ENCODE measurements at places on chromosomes 13 and 19. TPM values are rescaled to one million over a fixed set of nuclear protein-coding genes. Genes with fewer than 3 reads are reported as not detected.

Gene TRPM4
- 24.0 TPM for total RNA-seq

Gene SHD
- total RNA-seq: 1.3 TPM

Gene APOC4
- not detected for total RNA-seq

Gene SIAH3
- 0.20 TPM for total RNA-seq

Gene DEDD2
- total RNA-seq: 22.1 TPM

Gene LILRB1
- total RNA-seq: 0.49 TPM

Gene MCF2L
- total RNA-seq: 23.9 TPM

Gene URAD
- not detected for total RNA-seq

Gene KIR2DL1
- total RNA-seq: not detected

DNA sequence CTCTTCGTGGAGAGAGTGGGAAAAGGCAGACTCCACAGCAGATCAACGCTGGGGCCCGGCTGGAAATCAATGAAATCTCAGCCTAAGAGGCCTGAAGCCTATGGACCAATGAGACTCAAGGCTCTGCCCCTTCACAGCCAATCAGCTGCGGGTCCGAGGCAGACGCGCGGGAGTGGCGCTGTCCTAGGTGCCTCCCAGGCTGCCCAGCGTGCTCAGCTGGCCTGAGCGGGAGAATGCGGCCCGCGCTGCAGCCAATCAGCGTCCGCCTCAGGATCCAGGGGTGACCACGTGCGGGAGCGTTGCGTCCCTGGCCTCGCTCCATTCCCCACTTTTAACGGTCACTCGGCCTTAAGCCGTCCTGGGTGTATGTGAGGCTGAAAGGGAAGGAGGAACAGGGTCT is at the start of gene ZBTB32:
TSS of gene ZBTB32 (plus strand) at position 341 of the 400 bp plus-strand sequence. CDS start 10,069 bp downstream, outside the sequence.
- no peak for DNase-seq

DNA sequence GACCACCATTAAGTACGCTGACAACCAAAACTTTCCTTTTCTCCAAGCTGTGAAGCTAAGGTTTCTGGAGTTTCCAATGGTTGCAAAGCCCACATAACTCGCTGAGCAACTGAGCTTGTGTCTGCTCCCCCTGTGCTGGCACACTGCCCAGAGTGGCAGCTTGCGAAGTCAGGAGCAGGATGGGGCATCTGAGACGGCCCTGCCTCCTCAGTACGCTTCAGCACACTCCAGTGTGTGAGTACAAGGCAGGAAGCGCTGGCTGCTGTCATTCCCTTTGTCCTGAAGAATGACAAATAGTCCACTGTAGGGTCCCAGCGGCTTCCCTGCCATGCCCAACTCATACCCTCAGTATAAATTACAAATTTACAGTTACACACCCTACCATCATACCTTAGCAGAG is 51.5 kb downstream of the SKA3 start:
- DNase-seq: peak; percentile 8

- DNase-seq: no peak
Observed at GRCh38 chr13:41976476-41976875, 15.6 kb upstream of the VWA8 start.

DNA sequence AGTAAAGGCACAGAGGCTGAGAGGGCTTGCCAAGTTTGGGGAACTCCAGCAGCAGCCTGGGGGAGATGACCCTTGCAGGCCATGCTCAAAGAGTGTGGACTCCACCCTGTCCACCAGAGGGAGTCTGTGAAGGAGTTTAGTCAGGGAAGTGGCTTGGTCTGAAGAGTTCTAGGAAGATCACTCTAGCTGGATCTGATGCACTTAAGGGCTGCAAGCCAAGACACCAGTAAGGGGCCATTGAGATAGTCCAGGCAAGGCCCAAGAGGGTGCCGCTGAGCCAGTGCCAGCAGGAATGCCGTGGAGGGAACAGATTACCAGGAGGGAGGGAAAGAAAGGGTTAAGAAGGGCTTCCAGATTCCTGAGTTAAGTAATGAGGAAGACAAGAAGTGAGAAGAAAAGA is 68.7 kb downstream of the ZAR1L start:
- no peak for DNase-seq

- DNase-seq: no peak
Observed at GRCh38 chr13:25095851-25096453, at the start of gene PABPC3. PABPC3 (plus strand) TSS chr13:25096136; CDS start chr13:25096199, 63 bp downstream.

- no peak for DNase-seq
Observed at GRCh38 chr13:26988059-26988769, 183.4 kb downstream of the USP12 start.

GRCh38 chr13:71939186-71939585 is 72.2 kb upstream of the DACH1 start:
- DNase-seq: no peak

DNA sequence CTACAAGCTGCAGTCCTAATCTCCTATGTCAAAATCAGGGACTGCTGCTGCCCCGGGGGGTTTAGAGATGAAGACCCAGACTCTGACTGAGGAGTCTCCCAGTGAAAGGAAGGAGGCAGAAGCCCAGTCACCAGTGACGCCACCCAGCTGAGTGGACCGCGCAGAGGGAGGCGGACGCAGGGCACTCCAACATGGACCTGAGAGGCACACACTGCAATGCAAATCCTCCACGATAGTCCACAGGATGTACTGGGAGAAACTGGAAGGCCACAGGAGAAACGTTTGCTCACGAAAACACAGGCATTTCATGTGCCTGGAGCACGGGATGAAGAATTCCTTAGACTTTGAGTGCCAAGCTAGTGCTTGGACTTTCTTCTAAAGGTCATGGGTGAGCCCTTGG is 58.3 kb downstream of the IRS2 start:
- no peak for DNase-seq

- DNase-seq: no peak
Observed at GRCh38 chr13:93259527-93260080, 33.0 kb downstream of the GPC6 start.

- no peak for DNase-seq
Observed at GRCh38 chr13:113029487-113030258, 60.7 kb downstream of the MCF2L start.

DNA sequence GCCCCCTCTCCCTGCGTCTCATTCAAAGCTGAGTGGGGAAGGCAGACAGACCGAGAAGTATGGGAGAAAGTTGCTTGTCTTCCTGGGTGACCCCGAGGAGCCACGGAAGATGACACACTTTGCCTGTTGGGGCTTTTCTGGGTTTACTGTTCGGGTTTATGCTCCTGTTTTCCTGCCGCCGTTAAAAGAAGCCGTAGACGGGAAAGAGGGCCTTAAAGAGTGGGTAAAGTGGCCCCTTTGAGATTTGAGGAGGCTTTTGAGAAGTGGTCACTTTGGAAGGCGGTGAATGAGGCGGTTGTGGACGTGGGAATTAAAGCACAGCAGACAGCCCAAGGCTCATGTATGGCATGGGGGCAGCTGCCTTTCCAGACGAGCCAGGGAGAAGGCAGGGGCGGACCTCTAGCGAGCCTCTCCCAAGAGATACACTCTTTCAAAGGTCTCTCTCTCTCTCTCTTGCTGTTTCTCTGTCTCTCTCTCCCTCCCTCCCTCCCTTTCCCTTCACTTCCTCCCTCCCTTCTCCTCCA is 493 bp upstream of the LHFPL6 start:
- no peak for DNase-seq

DNA sequence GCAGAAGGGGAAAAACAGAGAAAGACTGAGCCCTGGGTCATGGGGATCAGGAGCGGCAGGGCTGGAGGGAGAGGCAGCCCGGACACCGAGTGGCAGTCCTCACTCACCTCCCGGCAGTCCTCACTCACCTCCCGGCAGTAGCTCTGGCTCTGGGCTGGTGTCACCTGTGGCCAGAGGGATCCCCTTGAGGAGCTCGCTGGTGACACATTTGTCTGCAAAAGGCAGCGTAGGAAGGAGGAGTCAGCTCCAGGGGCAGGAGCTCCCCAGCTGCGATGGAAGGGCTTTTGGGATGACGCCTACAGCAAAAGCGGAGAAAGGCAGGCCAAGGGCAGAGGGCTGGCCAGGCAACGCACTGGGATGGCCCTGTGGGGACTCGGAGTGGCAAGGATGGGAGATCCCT is 739 bp downstream of the EIF3G start:
- no peak for DNase-seq

DNA sequence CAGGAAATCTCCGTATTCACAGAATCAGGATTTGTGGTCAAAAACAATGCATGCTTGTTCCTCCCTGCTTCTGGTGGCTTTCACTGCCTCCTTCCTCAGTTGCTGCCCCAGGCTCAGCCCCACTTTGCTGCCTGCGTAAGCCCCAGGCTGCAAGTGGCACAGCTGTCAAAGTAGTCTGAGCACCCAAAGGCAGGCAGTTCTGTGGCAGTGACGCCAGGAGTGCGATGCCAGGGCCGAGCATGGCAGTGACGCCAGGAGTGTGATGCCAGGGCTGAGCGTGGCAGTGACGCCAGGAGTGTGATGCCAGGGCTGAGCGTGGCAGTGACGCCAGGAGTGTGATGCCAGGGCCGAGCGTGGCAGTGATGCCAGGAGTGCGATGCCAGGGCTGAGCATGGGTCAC is 77.3 kb upstream of the GPR183 start:
- no peak for DNase-seq

GRCh38 chr13:37599519-37599918 is 951 bp upstream of the POSTN start:
- DNase-seq: peak; percentile 67

- DNase-seq: no peak
Observed at GRCh38 chr19:35805526-35806102, 7.0 kb downstream of the PRODH2 start.

DNA sequence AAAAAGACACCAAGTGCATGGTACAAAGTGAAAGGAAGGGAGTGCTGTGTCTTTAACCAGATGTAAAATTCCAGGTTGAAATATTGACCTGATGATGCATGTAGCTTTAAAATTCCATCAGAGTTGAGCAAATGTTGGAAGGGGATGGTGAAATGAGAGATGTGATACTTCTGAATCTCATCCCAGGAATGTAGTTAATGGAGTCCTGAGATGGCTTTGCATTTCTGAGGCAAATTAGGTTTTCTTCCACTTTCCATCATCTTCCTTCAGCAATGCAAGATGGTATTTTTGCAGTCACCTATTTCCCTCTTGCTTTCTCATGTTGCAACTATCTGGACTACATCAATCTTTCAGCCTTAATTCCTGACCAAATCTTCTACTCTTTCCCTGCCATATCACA is 194.1 kb upstream of the MIR17HG start:
- DNase-seq: no peak

GRCh38 chr13:112067871-112068539 is 1.1 kb downstream of the SOX1 start:
- DNase-seq: no peak

- no peak for DNase-seq
Observed at GRCh38 chr13:100503622-100504021, 85.0 kb downstream of the GGACT start.

- peak; percentile 64 for DNase-seq
Observed at GRCh38 chr19:2032296-2032941, 16.9 kb upstream of the BTBD2 start.

DNA sequence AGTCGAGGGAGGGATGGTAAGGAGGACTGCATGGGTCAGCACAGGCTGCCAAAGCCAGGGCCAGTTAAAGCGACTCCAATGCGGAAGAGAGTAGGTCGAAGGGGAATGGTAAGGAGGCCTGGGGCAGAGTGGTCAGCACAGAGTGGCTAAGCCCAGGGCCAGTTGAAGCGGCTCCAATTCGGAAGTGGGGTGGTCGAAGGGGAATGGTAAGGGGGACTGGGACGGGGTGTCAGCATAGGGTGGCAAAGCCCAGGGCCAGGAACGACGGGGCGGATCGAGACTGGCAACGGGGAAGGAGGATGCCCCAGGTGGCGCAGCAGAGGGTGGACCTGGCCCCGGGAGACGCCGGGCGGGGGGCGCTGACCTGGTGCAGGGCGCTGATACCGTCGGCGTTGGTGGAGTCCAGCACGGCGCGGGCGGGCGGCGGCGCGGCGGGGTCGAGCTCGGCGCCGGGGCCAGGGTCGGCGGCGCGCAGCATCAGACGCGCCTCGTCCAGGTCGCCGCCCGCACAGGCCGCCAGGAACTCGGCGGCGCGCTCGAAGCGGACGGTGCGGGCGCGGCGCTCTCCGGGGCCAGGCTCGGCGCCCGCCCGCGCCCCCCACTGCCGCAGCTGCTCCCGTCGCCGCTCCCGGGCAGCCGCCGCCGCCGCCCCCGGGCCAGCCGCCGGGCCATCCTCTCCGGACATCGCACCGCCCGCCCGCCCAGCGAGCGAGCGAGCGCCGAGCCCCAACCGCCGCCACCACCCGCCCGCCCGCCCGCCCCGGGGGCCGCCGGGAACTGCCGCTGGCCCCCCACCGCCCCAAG is at the start of gene PPP1R12C:
TSS of gene PPP1R12C (minus strand) at position 779 of the 804 bp plus-strand sequence. CDS start at position 685, 94 bp downstream.
- no peak for DNase-seq

GRCh38 chr13:20254076-20254475 is 22.0 kb upstream of the GJB6 start:
- DNase-seq: no peak

DNA sequence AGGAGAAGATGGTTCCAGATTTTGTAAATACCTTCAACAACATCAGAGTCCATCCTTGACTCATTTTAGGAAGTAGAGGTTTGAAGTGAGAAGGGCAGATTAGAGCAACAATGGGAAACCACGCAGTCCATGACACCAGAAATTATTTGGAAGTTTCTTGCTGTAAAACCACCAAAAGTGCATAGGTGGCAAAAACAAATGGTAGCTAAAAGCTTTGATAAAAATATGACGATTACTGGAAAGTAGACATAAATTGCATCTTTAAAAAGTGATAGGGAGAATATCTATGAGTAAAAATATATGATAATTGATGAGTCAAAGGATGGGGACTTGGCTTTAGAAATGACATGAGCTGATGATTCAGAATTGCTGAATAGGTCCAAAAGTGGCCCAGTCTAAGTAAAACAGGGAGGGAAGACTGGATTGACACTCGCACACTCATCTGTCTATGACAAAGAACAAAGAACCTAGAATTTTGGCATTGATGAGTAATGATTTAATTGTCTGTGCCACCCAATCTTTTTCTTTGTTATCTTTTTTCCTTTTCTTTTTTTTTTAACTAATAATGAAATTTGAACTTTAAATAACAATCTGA is 472.2 kb downstream of the MYO16 start:
- no peak for DNase-seq

GRCh38 chr13:44271915-44272341 is 101.7 kb upstream of the SERP2 start:
- peak; percentile 51 for DNase-seq

GRCh38 chr19:48874303-48875135 is 2.3 kb downstream of the PPP1R15A start:
- DNase-seq: no peak

DNA sequence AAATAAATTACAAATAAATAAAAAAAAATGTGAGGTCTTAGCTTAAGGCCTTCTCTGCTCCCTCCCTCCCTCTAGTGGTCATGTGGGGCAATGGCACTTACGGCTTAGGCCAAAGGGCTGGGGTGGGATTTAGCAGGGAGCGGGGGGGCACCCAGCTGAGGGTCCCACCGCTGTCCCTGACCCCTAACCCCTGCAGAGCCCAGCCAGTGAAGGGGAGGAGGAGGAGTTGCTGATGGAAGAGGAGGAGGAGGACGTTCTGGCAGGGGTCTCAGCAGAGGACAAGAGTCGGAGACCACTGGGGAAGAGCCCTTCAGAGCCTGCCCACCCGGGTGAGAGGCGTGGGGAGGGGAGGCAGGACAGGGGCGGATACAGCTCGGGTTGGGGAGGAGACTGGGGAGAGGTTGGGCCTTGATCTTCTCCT is 9.3 kb downstream of the MPND start:
- no peak for DNase-seq

GRCh38 chr13:30900436-30900835 is 5.6 kb upstream of the MEDAG start:
- DNase-seq: no peak

- no peak for DNase-seq
Observed at GRCh38 chr19:33052352-33052972, 12.2 kb downstream of the RHPN2 start.

Measured in skin of body (tissue), 3 donors.